Smooth muscle cell of the brain vasculature (primary cell): ENCODE measurements at places on chromosomes 2 and 18.

DNA sequence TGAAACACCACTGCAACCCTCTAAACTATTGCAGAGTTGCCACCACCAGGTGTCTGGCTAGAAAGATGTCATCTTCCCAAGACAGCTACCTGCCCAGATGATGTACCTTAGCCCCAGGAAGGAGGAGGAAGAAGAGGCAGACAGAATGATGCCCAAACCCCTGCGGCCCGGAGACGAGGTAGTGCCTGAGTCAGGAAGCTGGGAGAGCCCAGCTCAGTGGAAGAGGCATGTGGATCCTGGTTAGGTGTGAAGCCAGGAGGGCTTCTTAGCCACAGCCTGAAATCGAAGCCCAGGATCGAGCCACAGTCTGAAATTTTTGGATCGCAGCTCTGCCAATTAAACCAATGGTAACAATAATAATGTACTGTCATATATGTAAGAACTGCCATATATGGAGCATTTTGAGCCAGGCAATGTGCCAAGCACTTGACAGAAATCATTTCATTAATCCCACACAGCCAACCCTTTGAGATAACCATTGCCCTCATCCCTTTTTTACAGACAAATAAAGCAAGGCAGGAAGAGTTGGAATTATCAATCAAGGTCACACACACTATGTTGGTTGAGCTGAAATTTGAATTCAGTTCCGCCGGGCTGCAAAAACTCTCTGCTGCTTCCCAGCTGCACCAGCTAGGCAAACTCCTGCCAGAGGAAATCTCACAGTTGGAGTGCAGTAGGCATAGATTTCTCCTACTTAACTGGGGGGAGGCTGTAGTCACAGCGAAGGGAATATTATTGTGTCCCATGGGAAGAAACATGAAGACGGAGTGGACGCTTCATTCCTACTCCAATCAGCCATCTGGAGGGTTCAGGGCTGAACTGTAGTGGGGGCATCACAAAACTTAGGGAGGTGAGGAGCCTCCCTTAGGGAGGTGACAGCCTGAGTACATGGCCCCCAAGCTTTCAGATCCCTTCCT, 19.4 kb upstream of the CYP1B1 start:
- no peak for DNase-seq

DNA sequence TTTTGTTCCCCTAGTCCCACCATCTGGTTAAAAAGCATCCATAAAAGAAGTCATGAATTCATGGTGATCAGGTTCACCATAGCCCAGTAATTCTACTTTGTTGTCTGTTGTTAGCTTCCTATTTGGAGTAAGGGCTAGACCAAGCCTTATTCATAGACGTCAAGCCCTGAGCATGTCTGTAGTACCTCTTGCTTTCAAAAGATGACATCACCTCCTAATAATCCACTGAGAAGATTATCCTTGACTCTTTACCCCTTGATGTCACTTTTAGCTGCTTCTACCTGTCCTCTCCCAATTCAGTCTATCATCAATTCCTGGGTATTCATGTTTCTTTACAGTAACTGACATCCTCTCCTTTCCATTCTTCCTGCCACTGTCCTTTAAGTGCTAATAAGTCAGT, 90.1 kb downstream of the EML6 start:
- DNase-seq: no peak

DNA sequence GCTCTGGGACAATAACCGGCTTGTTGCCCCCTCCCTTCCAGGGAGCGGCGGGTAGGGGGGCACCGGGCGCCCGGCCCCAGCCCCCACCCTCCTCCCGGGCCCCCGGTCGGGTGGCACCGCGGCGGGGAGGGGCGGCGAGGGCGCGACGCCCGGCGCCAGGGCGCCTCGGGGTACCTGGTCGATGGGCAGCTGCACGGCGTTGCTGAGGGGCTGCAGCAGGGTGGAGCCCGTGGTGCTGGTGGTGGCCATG, 193 bp downstream of the MBOAT2 start:
- no peak for DNase-seq

DNA sequence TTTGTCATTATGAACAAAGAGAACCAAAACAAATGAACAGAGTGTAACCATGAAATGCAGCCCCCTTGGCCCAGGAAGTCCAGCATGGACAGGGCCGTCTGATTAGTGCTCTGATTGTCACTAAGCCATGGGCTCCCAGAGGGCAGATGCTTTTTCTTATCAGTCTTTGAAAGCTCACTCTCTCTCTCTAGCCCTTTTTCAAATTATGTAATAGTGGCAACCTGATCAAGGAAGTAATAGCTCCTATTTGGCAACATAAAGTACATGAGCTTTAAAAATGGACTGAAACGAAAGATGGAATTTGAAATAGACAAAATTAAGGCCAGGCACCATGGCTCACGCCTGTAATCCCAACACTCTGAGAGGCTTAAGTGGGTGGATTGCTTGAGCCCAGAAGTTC, 32.4 kb upstream of the EPG5 start:
- DNase-seq: no peak

GRCh38 chr18:8860845-8861642, 155.7 kb downstream of the MTCL1 start:
- no peak for DNase-seq

DNA sequence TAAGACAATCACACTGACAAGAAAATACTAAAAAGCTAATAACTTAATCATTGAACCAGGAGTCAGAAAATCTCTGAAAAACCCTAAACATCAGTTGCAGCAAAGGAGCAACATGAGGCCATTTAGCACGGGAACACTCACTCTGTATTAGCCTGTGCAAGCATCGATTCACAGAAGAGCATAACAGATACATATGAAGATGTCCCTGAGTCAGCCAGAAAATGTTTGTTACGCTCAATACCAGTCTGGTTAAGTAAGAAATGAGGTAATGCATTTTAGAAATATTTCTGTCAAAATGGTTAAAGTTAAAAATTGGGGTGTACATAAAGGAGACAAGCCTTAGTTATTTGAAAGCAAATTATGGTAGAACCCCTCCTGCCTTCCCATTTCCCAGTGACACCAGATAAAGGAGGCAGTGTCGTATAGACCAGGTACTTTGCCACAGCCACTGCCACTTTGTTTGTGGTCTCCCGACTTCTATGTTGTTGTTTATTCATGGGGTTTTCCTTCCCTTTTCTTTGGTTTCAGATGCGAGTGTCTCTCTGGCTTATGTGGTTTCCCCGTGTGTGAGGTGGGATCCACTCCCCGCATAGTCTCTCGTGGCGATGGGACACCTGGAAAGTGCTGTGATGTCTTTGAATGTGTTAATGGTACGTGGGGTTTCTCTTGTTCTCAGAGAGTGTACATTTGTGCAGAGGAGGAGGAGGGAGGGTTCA, 108.6 kb downstream of the CRIM1 start:
- DNase-seq: no peak

DNA sequence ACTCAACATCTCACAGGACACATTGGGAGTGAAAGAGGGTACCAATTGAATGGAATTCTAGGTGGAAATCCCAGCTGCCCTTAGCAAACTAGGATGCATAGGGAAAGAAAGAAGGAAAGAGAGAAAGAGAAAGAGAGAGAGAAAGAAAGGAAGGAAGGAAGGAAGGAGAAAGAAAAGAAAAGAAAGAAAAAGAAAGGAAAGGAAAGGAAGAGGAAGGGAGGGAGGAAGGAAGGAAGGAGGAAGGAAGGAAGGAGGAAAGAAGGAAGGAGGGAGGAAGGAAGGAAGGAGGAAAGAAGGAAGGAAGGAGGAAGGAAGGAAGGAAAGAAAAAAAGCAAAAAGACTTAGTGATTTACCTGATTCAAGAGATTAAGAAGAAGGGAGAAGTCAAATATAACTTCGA, 143.9 kb downstream of the SS18 start:
- DNase-seq: no peak

DNA sequence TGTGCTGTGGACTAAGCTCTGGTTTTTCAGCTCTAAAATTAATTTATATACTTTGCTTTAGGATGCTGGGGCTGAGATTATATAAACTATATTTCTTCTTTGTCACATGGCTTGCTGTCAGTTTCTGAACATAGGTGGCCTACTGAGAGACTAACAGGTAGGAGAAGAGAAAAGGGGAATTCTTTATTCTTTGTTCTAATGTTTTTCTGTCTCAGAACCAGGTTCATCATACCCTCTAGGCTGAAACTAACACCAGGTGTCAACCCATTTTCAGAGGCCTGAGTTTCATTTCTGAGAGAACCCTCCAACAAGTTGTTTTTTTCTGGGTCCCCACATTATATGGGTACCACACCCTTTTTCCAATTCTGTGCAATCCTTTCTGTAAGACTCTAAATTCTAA, 843.6 kb downstream of the TRIB2 start:
- DNase-seq: no peak

DNA sequence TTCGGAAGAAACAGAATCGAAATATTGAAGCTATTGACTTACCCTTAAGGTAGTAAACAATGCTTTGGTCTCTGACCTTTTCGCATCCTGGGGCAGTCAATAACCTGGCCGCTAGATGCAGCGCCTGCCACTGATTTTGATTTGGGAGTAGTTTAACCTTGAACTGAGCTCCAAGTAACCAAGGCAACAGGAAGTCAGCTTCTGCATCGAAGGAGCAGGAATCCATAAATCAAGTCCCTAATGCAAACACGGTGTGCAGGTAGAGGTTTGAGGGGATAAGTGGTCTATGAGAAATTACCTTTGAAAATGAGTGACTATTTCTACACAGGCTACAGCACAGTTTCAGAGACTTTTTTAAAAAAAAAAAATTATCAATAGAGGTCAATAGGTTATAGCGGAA, 353.5 kb downstream of the SETBP1 start:
- DNase-seq: no peak

DNA sequence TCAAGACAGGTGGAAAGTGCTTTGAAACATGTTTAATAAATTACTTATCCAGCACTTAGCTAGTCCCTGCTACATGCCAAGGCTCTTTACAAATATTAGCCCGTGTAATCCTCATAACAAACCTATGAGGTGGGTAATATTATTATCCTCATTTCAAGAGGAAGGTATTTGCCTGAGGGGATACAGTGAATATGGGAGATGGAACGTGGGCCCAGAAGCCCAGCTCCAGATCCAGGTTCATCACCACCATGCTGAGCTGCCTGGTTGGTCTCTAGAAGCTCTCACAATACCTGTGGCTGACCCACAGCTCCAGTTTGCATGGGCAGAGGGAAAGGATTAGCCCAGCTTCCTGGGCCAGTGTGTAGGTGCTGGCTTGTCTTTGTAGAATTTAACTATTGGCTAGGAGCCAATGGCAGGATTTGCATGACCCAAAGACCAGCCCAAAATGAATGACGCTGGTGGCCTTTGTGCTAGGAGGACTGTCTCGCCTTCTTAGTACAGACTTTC, 61.6 kb upstream of the ATP8B1 start:
- DNase-seq: no peak

DNA sequence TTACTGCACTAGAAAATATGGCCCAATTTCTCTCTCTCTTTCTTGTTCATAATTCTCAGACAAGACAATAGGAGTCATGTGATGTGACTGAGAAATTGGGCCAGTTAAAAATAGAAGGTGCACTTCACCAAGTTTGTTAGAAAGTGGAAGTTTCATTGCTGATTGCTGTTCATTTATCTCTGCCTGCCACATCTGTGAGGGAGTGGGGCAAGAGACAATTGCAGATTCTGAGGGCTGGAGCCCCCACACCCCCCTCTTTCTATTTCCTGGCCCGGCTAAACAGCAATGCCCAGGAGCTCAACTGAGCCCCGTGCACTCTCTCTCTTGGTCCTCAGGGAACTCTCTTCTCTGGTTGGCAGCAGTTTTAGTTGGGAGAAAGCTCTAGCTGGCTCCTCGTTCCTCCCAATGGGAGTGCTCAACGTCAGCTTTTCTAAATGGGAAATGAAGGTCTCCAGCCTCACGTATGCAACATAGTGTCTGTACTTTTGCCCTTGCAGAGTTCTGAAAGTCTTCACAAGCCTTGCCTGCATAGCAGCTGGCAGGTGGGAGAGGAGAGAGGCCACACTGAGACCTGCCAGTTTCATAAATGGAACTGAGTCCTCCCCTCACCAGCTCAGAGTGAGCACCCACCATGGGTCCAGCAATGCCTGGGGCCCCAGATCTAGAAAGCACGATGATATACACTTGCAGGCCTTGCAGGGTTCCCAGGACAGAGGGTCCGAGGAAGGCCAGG, 115.7 kb downstream of the MYCN start:
- no peak for DNase-seq

DNA sequence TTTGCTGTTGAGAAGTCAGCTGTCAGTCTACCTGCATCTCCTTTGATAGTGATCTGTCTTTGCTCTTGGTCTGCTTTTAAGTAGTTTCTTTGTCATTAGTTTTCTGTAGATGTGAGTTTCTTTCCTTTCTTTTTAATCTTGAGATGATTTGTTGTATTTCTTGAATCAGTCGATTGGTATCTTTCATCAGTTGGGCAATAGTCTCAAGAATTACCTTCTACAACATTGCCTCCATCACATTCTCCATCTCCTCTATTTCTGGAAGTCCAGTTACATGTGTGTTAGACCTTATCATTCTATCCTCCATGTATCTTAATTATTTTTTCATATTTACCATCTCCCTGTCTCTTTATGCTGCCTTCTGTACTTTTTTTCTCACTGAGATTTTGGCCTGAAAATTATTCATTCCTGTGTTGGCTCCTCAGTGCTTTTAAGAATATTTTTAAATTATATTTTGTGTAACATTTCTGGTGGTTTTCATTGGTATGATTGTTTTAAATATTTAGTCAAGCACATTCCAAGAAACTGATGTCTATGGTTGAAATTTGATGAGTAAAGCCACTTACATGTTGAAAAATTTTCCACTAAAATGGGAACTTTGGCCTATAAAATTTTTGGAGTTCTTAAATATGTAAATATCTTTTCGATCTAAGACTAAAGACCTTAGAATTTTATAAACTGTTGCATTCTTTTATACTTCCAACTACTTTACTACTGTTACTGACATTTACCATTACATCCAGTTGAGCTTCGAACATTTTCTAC, 239.5 kb upstream of the MGAT5 start:
- no peak for DNase-seq

GRCh38 chr2:222364285-222364895, 60.0 kb upstream of the SGPP2 start:
- no peak for DNase-seq

- DNase-seq: no peak
Measured at GRCh38 chr2:150020221-150020620, 432.6 kb upstream of the MMADHC start.

DNA sequence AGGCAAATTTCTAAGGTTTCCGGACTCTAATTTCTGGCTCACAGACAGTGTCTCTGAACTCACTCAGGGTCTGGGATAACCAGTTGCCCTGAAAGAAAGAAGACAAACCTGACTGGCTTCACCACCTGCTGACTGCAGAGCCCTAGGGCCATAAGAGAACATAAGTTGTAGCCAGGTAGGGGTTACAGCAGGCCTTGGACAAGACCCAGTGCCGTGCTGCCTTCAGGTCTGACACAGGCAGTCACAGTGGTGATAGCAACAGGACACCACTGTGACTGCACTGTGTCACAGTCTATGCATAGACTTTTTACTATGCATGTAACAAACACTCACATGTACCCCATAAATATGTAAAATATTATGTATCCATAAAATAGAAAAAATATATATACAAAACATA, 508.5 kb downstream of the PID1 start:
- DNase-seq: no peak

- DNase-seq: no peak
Measured at GRCh38 chr2:216082805-216083204, 1.1 kb downstream of the TMEM169 start.

- DNase-seq: no peak
Measured at GRCh38 chr2:231397011-231397927, 1.8 kb downstream of the B3GNT7 start.
